ENCODE measurements at places on chromosomes 2 and 18. TPM values are rescaled to one million over a fixed set of nuclear protein-coding genes. Genes with fewer than 3 reads are reported as not detected.

GRCh38 chr2:237341872-237342271, 72.1 kb downstream of the COL6A3 start:
- H3K36me3 ChIP-seq: peaks cover 95% of the 10 kb centered on the region
- peak overlapping the region; percentile 28 for H3K27ac ChIP-seq
- DNase-seq: peak; percentile 50
- no peaks in the 10 kb centered on the region for H3K27me3 ChIP-seq

DNA sequence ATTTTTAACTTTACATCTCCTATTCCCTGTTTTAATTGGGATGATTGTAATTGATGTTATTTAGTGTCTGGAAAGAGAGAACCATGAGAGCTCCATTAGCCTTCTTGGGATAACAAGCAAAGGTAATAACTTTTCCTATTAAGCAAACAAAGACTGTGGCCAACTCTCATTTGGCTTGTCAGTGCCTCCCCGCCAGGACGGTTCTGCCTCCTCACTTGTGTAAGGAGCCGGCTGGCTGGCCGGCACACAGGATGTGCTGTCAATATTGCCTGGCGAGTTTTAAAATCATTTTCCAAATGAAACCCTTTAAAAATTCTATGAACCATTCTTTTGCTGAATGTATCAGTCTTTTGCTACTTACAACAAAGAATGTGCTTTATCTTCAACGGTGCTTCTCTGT, 898.3 kb downstream of the CPS1 start:
- DNase-seq: no peak
- H3K27me3 ChIP-seq: no peaks in the 10 kb centered on the region
- no peak overlapping the region for H3K4me3 ChIP-seq
- H3K36me3 ChIP-seq: no peaks in the 10 kb centered on the region

GRCh38 chr2:145404690-145405089, 884.8 kb upstream of the ZEB2 start:
- no peaks in the 10 kb centered on the region for H3K36me3 ChIP-seq
- no peaks in the 10 kb centered on the region for H3K27me3 ChIP-seq
- no peak overlapping the region for H3K27ac ChIP-seq

DNA sequence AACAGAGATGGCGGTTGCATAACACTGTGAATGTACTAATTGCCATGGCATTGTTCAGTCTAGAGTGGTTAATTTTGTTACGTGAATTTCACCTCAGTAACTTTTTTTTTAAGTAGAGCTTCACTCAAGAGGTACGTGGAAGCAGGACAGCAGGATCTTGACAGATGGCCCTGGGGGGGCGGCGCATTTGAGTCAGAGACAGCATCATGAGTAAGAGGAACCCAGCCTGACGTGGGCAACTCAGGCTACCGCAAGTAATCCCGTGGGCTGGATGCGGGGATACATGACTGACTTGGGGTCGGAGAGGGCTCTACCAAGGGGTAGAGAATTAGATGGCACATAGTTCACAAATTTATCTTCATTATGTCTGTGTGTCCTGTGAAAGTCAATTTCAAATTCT, 38.1 kb upstream of the DAPL1 start:
- H3K27ac ChIP-seq: no peak overlapping the region
- H3K27me3 ChIP-seq: no peaks in the 10 kb centered on the region
- no peaks in the 10 kb centered on the region for H3K36me3 ChIP-seq
- H3K4me3 ChIP-seq: no peak overlapping the region

DNA sequence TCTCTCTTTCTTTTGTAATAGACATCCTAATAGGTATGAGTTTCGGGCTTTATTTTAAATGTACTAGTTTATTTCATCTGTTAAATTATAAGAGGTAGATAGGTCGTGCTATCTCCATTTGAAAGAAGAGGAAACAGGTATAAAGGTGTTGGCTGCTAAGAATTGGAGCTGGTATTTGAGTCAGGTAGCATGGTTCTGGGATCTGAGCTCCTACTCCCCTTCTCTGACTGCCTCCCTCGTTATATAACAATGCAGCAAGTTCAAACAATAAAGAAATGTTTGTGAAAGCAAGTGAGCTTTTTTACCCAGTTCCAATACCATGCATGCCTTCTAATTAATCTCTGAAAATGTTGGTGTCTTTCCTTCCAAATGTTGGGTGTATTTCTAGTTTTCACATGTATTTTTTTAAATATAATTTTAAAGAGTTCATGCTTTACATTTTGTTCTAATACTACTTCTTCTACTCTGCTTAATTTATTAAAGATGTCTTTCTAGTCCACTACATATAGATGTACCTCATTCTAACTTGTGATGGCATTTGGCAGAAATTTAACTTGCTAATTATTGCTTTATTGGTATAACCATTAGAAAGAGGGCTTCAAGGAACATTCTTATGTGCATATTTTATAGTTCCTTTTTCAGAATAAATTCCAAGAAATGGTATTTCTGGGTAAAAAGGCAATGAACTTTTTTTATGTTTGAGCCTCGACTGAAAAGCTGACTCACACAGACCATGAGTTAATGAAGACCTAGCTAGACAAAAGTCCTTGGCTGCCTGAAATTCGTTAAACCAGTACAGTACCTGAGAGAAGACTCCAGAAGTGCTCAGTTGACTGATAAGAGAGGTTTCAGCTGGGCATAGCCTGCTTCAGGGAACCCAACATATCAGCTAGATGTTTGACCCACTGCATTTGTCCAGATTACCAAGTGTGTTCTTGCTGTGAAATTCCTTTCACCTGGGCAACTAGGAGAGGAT, 133.5 kb downstream of the CERS6 start:
- H3K4me3 ChIP-seq: no peak overlapping the region
- H3K4me1 ChIP-seq: peaks cover 3% of the 10 kb centered on the region
- H3K27ac ChIP-seq: no peak overlapping the region
- no peaks in the 10 kb centered on the region for H3K36me3 ChIP-seq

- H3K4me1 ChIP-seq: no peaks in the 10 kb centered on the region
- DNase-seq: peak; percentile 12
- H3K27me3 ChIP-seq: no peaks in the 10 kb centered on the region
These were observed 70.0 kb downstream of the COL4A3 start for GRCh38 chr2:227234429-227234828.

- H3K36me3 ChIP-seq: no peaks in the 10 kb centered on the region
- no peaks in the 10 kb centered on the region for H3K27me3 ChIP-seq
- H3K4me1 ChIP-seq: peaks cover 12% of the 10 kb centered on the region
These were observed 110.9 kb upstream of the XPO1 start for GRCh38 chr2:61649021-61649420.

DNA sequence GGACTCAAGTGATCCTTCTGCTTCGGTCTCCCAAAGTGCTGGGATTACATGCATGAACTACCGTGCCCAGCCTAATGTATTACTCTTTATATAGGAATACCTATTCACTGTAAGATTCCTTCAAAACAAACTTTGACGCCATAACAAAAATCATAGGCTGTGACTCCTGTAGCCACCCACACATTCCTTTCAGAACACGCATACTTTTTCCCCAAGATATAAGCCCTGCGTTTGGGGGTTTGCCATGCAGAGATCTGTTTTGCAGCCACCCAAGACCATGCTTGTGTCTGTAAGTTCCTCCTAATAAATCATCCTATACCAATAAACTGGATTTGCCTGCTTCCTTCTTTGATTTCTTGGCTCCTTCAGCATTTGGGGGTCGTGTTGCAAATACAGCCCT, 46.0 kb upstream of the STON1 start:
- 0 out of 2 replicates have a peak, but pooled peaks cover 7% of the 10 kb centered on the region for H3K36me3 ChIP-seq
- no peaks in the 10 kb centered on the region for H3K4me1 ChIP-seq
- H3K27ac ChIP-seq: no peak overlapping the region
- no peak overlapping the region for H3K4me3 ChIP-seq

DNA sequence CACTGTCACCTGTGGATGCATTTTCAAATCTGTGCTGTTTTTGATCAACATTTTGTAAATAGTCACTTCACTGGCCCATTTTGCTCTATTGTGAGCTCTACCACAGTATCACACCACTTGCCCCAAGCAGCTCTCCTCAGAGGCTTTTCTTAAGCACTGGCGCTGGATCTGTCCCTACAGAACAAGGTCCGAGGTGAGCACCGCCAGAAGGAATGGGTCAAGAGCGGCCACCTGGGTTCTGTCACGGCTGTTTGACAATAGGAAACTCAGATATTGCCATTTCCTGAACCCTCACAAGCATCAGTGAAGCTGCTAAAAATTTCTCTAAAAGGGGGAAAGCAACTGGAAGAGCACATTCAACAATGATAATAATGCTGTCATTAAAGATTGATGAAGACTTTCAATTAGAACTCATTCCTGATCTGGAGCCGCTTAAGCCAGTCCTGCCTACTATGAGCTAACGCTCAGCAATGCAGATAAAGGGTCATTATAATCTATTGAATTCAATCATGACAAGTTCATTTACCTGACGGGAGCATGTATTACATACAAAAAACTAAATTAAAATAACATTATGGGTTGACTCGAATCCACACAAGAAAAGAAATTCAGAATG, 514.0 kb downstream of the GALR1 start:
- H3K36me3 ChIP-seq: no peaks in the 10 kb centered on the region
- no peaks in the 10 kb centered on the region for H3K4me1 ChIP-seq
- H3K27me3 ChIP-seq: no peaks in the 10 kb centered on the region
- H3K27ac ChIP-seq: no peak overlapping the region
- no peak overlapping the region for H3K4me3 ChIP-seq

DNA sequence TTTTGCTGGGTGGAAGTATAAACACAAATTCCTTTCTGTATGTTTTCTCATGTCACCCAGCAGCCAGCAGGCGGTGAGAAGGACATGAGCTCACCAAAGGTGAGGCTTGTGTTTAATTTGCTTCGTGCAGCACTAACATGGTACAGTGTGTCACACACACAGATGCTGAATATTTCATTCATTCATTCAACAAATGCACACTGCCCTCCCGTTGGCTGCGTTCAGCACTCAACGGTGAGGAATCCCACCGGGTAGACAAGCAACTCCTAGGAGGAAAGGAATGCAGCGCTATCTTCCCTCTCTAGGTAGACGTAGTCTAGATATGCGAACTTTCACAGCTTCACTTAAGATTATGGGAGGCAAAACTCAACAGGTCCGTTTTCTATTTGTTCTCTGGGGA, 85.1 kb downstream of the LONRF2 start:
- H3K27me3 ChIP-seq: peaks cover 10% of the 10 kb centered on the region
- no peaks in the 10 kb centered on the region for H3K36me3 ChIP-seq
- no peak overlapping the region for H3K4me3 ChIP-seq

GRCh38 chr2:85994421-85994777, 105.6 kb upstream of the ST3GAL5 start:
- no peaks in the 10 kb centered on the region for H3K27me3 ChIP-seq
- DNase-seq: no peak
- no peaks in the 10 kb centered on the region for H3K36me3 ChIP-seq
- peaks cover 41% of the 10 kb centered on the region for H3K4me1 ChIP-seq
- no peak overlapping the region for H3K4me3 ChIP-seq

DNA sequence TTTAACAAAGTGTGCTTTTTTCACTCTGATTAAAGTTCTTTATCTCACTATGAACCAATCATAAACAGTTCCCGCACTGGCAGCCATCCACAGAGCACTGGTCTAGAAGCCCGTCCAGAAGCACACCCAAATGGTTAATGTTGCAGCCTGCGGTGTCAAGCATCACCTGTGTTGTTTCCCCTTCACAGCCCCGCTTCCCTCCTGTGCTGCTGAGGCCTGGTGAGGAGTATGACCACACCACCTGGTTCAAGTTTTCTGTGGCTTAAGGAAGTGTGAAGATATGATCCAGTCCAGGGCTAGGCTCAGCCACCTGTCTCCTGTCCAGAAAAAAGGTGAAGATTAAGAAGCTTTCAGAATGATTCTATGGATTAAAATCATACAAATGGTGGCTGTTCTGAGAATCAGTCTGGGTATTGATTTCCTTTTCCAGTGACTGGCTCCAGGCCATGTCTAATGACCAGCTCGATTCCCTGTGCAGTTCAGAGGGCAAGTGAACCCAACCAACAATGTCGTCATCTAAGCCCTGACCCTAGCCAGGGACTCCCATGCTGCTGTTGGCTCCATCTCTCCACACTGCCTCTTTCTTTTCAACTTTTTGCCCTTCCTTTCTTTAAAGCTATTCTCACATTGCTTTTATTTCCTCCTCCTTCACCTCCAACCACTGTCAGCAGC, 17.7 kb downstream of the SRSF7 start:
- H3K27me3 ChIP-seq: no peaks in the 10 kb centered on the region
- DNase-seq: no peak
- H3K36me3 ChIP-seq: no peaks in the 10 kb centered on the region
- no peaks in the 10 kb centered on the region for H3K4me1 ChIP-seq
- H3K4me3 ChIP-seq: no peak overlapping the region
- no peak overlapping the region for H3K27ac ChIP-seq

GRCh38 chr2:111618226-111618977, 265.6 kb downstream of the ANAPC1 start:
- peaks cover 29% of the 10 kb centered on the region for H3K4me1 ChIP-seq
- H3K27ac ChIP-seq: peak overlapping the region; percentile 78
- 0 out of 2 replicates have a peak overlapping the region, but pooled peaks have one; percentile 22 for H3K4me3 ChIP-seq
- H3K27me3 ChIP-seq: no peaks in the 10 kb centered on the region

DNA sequence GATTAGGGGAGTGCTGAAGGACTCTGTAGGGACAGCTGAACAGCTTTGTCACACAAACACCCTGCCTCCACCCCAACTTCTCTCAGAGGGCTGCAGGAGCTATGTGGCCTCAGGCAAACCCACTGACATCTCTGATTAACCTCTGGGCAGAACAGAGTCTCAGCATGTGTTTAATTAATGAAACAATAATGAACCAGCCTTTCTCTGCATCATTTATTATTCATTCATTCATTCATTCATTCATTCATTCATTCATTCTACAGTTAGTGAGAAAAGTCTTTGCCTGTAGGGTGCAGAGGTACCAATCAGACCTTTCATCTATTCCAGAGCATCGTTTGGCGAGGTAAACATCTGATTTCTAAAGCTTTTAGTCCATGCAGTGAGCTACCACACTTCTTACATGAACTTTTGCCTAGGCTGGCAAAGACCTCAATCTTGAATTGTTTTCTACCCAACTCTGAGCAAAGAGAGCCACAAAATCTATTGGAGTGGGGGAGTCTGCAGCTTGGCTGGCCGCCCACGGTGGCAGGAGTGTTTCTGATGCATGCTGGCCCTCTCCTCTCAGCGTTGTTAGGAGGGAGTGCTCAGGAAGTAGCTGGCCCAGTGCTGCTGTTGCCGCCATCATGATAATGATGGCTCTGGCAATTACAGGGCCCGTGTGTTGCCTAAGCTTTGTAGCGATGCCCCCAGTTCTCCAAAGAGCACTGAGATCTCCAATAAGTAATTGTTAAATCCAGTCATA, 198.9 kb downstream of the SMAD7 start:
- H3K27me3 ChIP-seq: no peaks in the 10 kb centered on the region
- H3K4me3 ChIP-seq: no peak overlapping the region
- no peak overlapping the region for H3K27ac ChIP-seq
- no peak for DNase-seq
- peaks cover 16% of the 10 kb centered on the region for H3K4me1 ChIP-seq

DNA sequence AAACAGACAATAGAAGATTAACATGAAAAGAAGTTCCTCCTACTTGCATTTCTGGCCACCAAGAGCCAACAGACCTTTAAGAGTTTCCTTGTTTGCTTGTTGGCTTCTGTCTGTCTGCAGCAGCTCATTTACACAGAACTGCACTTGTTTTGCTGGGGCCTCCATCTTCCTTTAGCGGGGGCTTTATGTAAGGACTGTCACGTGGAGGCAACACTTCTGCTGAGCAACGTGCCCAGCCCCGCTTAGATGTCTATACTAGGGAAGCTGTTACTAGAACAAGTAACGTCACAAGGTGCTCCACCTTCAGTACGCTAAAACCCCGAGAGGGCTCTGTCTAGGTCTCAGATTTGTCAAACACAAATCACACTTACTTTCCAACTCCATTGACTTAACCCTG, 104.3 kb upstream of the PXDN start:
- no peaks in the 10 kb centered on the region for H3K36me3 ChIP-seq
- DNase-seq: no peak
- no peak overlapping the region for H3K27ac ChIP-seq
- no peaks in the 10 kb centered on the region for H3K4me1 ChIP-seq
- H3K4me3 ChIP-seq: no peak overlapping the region

The NYAP2 gene
- not detected for total RNA-seq

The CTAGE1 gene
- total RNA-seq: 0.11 TPM

The PUS10 gene
- 7.1 TPM for total RNA-seq

The TRPM8 gene
- not detected for total RNA-seq

The RNF125 gene
- total RNA-seq: 1.4 TPM

The C2orf49 gene
- total RNA-seq: 9.0 TPM
